ENCODE measurements at places on chromosomes 12 and 14. TPM values are rescaled to one million over a fixed set of nuclear protein-coding genes. Genes with fewer than 3 reads are reported as not detected.

The NDUFA12 gene
- total RNA-seq = 70.3 TPM

GRCh38 chr12:53577941-53578352 is 48.2 kb downstream of the ATF7 start:
- no peaks in the 10 kb centered on the region for H3K36me3 ChIP-seq
- H3K27ac ChIP-seq = no peak overlapping the region
- H3K4me3 ChIP-seq = no peak overlapping the region
- no peak for DNase-seq
- H3K4me1 ChIP-seq = peaks cover 45% of the 10 kb centered on the region

DNA sequence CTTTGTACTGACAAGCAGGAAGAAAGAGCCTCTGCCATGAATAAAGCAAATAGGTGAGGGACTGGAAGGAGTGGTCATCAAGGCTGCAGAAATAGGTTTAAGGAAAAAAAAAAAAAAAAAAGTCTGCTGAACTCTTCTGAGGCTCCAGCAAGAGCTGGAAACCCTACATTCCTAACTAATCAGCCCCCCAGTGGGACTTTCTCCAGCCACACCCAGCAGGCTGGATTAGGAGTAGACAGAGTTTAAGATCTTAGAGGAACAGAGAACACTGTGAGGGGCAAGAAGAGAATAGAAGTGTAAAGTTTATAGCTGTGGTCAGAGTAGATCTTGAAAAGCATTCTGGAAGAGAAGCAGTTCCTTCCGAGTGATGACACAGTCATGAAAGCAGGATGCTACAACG is 66.4 kb downstream of the ATXN2 start:
- no peak overlapping the region for H3K27ac ChIP-seq
- H3K4me3 ChIP-seq = no peak overlapping the region
- no peaks in the 10 kb centered on the region for H3K27me3 ChIP-seq
- no peaks in the 10 kb centered on the region for H3K36me3 ChIP-seq

The A2ML1 gene
- not detected for total RNA-seq

GRCh38 chr14:65149116-65149515 is 46.8 kb upstream of the MAX start:
- no peaks in the 10 kb centered on the region for H3K4me1 ChIP-seq
- no peak overlapping the region for H3K27ac ChIP-seq
- H3K36me3 ChIP-seq = no peaks in the 10 kb centered on the region
- peaks cover 4% of the 10 kb centered on the region for H3K27me3 ChIP-seq
- no peak overlapping the region for H3K4me3 ChIP-seq

GRCh38 chr12:2011643-2012607 is 7.7 kb upstream of the DCP1B start:
- H3K36me3 ChIP-seq = no peaks in the 10 kb centered on the region
- no peaks in the 10 kb centered on the region for H3K27me3 ChIP-seq
- H3K4me3 ChIP-seq = no peak overlapping the region
- no peak for DNase-seq
